Activated CD4-positive, alpha-beta memory T cell treated with anti-CD3 and anti-CD28 coated beads, Interleukin-2, amount 10 ng/mL, durations not matched to agents 7 days and 5 days (primary cell): ENCODE measurements at places on chromosomes 3 and 15. TPM values are rescaled to one million over a fixed set of nuclear protein-coding genes. Genes with fewer than 3 reads are reported as not detected.

- DNase-seq: no peak
Observed at GRCh38 chr3:25678581-25678980, 13.9 kb upstream of the TOP2B start.

DNA sequence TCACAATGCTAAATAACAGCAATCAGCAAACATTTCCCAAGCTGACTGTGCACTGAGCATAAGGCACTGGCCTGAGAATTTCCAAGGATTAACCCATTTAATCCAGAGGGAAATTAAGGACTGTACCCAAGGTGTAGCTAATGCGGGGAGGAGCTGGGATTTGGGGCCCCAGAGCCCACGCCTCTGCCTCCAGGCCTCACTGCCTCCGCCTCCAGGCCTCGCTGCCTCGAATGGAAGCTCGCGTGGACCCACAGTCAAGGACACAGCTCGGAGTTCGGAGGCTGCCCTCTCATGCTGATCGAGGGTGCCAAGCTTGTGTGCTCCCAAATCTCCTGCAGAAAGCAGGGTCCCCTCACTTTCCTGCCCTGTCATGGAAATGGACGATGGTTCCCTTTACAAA is 76.5 kb upstream of the SNRPA1 start:
- no peak for DNase-seq

GRCh38 chr15:71545223-71545760 is 265.1 kb upstream of the NR2E3 start:
- DNase-seq: no peak

- no peak for DNase-seq
Observed at GRCh38 chr15:58628206-58628947, 121.1 kb downstream of the ADAM10 start.

DNA sequence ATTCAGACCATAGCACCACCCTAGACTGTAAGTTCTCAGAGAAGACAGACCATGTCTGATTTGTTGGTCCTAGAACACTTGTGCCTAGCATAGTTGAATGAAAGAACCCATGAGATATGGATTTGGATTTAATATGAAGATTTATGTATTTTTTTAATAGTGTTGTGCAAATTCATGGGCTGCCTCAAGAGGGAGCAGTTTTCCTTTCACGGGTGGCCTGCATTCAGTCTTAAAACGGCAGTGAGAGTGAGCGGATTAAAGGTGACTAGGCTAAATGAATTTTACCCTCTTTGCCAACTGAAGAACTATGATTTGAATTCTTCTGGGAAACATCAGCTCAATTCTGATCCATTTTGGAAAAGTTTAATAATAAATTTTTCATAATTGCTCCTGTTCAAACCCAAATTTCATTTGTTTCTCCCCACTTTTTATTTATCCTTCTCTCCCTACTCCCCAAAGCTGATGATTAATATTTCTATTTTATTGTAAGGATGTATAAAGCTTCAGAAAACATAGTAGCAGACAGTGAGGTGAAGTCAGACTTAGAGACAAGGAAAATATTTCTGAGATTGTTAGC is 67.3 kb downstream of the MORC1 start:
- DNase-seq: peak; percentile 26

GRCh38 chr3:155449613-155450267 is 156.3 kb upstream of the STRIT1 start:
- DNase-seq: no peak

GRCh38 chr15:85793641-85794597 is 806 bp downstream of the KLHL25 start:
- peak; percentile 59 for DNase-seq

The GRM2 gene
- 2.4 TPM for total RNA-seq

The CKMT1A gene
- total RNA-seq: not detected

The CFAP44 gene
- 3.3 TPM for total RNA-seq
